ENCODE measurements at places on chromosomes 4 and X.

DNA sequence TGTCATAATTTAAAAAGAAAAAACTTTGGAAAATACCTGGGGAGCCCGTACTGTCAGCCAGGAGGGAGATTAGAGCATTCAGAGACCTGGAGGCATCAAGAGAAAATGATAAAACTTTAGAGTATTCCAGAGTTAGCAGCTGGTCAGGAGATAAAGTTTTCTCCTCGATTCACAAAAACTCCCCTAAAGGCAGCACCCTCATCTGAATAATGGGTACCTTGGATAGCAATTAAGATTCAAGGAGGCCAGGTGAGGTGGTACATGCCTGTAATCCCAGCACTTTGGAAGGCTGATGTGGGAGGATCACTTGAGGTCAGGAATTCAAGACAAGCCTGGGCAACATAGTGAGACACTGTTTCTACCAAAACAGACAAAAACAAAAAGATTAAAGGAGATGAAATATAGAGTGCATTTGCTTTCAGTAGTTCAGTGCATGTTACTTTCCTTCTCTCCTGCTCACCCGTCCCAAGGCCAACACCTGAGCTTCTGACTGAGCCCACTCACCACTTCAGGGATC, 18.6 kb upstream of the RAB40A start:
- DNase-seq = no peak

DNA sequence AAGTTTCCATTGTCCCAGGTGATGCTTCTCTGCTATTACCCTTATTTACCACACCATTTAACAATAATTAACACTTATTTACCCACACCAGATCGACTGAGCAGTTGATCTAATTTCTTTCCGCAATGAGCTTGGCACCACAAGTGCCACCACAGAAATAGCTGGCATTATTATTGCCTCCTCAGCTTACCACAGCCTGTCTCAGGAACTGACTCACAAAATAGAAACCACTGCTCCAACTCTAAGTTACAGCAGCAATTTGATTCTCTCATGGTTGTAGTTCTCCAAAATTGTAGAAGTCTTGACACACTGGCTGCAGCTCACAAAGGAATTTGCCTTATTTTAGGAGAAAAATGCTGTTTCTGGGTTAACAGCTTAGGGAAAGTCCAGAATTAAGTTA, 22.5 kb downstream of the ZNF721 start:
- no peak for DNase-seq

- DNase-seq = peak; percentile 70
These were observed at the start of gene TNIP2 for GRCh38 chr4:2755821-2756690. Gene TNIP2 (minus strand): TSS chr4:2756336. CDS start chr4:2756289, 47 bp downstream.

DNA sequence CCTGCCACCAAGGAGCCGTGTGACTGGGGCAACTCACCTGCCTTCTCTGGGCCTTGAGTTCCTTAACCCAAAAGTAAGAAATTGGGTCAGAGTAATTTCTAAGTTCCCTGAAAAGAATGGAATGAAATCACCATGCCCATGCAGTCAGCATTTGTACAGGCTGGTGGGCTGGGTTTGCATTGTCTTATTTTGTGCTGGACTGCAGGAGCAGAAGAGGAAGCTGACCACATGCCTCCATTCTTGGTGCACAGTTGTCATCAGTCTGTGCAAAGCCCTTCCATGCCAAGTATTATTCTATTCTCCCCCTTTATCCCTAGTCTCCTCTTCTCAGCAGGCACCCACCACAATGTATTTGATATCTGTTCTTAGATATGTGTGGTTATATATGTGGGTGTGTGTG, 56.3 kb downstream of the FHDC1 start:
- no peak for DNase-seq

DNA sequence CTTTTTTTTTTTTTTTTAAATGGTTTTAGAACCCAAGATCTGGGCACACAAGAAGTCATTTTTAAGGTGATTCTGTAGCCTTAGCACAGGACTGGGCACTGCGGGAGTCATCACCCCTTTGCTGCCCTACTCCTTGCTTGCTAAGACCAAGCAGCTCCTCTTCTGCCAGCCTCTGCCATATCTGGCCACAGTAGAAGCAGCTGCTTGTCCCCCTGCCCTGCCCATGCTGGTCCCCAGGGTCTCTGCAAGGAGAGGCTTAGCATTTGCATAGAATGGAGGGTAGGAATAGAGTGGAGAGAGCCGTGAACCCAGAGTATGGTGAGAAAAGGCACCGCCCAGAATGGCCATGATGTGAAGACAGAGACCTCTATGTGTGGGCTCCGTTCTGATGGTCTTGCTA, 109.3 kb downstream of the ADRA2C start:
- no peak for DNase-seq

DNA sequence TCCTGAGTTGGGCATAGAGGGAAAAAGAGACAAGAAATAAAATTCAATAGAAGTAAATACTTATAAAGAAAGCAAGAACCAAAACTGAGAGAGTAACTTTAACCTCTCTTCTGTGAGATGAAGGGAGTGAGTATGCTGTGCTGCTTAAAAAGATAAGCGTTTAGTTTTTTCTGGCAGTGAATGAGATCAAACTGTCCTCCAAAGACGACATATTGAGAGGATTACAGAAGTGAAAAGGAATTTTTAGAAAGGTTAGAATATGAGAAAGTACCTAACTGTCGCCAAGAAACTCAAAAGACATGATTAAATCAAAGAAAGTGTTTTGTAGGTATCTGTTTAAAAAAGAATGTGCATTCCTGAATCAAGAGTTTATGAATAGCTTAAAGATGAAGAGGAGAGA, 16.0 kb downstream of the GAB1 start:
- no peak for DNase-seq

DNA sequence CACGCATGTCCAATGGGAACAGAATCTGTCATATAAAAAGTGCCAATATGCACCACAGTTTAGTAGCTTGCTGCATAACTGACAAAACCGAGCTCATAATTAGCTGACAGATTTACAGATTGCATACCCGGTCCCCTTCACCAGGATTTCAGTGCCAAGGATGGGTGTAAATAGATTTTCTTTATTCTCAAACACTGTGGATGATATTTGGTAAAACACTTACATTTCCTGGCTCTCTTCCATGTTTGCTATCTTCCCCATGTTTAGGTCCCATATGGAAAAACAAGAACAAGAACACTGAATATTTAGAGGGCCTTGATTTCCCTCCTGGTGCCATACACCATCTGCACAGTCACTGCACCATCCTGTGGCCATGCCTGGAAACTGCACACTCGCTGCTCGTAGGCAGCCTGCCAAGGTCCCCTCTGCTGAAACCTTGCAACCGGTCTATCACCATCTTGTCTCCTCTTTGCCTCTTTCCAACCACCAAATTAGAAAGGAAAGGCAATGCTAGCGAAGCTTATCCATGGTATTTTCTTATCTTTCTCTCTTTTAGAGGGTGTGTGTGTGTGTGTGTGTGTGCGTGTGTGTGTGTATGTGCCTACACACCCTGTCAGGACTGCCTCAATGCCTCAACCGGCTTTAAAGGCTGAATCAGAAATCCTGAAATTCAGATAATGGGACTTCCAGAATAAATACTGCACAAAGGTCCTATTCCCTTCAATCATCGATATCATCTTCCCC, 124.2 kb upstream of the MBNL3 start:
- peak; percentile 68 for DNase-seq

GRCh38 chr4:37517326-37517725, 168.8 kb downstream of the RELL1 start:
- no peak for DNase-seq

DNA sequence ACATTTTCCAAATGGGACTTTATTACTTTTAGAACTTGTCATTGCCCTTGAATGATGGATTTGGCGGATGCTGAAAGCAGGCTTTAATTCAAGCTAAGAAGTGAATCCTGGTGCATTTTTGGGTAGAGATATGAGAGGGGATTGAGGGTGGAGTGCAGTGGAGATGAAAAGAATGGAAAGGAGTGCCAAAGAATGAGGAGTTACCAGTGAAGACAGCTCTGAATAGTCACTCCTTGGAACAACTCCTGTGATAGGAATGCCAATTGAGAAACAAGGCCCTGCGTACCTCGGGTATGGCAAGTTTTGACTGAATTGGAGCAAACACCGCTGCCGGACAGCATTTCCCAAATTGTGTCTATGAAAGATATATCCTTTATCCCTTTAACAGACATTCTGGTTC, 36.5 kb upstream of the ETNPPL start:
- DNase-seq = no peak

DNA sequence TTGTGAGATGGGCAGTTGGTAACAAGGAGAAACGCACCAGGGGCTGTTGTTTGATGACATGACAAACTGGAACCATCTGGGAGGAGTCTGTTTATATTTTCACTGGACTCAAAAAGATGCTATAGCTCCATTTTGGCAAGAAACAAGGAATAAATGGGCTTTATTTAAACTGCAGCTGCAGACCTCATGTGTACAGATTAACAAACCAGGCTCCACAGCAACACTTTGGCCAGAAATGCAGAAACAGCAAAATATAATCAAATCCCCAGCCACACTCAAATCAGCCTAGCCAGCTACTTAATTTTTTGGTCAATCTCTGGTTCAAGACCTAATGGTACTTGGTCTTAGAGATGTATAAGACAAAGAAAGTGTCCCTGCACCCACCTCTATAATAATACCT, 52.7 kb downstream of the ASB9 start:
- DNase-seq = no peak

GRCh38 chr4:71609167-71609566, 174.7 kb downstream of the GC start:
- DNase-seq = no peak

DNA sequence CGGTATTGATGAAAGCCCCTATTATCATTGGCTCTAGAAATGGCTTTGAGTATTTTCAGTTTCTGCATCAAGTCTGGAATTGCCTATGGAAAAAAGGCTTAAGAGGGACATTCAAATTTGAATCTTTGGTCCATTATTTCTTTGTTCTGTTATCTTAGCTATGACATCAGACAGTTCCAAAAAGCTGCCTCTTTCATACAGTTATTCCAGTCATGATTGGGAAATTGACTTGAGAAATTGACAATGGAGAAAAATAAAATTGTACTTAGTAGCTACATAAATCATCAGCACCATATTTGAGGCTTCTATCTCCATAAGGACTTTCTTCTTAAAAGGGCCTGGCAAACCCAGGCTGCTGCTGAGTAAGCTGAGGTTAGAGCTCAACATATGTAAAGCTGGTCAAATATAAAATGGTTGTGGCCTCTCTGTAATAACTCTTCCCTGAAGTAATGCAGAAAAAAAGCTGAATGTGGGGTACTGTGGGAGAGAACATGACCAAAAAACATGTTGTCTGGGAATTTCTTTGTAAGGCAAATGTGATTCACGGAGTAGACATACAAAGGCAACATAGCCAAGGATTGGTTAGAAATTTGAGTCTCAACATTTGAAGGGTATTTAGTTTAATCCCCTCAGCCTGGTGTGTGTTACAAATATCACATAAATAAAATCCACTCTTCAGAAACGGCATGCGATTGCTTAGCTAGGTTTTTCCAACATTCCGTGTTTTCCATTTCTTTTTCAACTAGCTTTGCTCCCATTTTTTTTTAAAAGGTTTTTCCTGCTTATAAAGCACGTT, 100.9 kb downstream of the LNX1 start:
- DNase-seq = no peak

DNA sequence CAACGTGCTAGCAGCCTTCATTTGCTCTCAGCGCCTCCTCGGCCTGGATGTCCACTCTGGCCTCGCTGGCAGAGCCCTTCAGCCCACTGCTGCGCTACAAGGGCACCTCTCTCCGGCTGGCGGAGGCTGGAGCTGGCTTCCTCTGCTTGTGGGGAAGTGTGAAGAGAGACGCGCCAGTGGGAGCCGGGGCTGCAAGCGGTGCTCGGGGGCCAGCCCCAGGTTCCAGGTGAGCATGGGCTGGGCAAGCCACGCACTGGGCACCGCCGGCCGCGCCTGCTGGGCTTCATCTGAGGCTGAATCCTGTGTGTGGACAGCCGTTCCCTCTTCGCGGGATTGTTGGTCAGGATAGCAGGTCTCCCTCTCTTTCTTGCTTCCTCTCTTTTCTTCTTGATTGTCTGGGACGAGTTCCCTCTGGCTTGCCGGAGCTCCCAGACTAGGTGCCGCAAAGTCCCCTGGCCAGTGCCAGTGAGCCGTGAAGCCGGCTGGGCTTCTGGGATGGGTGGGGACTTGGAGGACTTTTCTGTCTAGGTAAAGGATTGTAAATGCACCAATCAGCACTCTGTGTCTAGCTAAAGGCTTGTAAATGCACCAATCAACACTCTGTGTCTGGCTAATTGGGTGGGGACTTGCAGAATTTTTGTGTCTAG, 165.0 kb downstream of the HEPH start:
- no peak for DNase-seq

DNA sequence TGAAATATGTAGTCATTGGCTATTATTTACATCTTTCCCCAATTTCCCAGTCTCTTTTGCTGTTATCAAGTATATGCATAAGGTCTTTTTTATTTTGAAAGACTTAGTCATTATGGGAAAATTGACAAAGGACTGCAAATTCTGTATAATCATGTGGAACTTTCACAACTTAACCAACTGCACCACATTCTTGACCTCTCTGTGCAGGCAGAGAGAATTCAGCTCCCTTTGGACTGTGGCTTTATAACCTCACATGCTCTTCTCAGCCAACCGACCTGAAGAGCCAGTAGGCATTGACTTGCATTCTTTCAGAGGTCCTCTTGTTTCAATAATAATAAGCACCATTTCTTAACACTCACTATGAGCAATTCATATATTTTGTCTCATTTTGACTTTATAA, 66.9 kb downstream of the ANXA3 start:
- no peak for DNase-seq

GRCh38 chr4:158285429-158286216, 75.3 kb downstream of the TMEM144 start:
- DNase-seq = no peak

GRCh38 chr4:144754562-144755410, 108.8 kb downstream of the HHIP start:
- DNase-seq = peak; percentile 20

GRCh38 chr4:2142630-2143427, 83.7 kb downstream of the NAT8L start:
- DNase-seq = no peak
